ENCODE measurements at places on chromosomes 1 and 21.

GRCh38 chr1:164518692-164519332, 40.2 kb upstream of the PBX1 start:
- DNase-seq: no peak

DNA sequence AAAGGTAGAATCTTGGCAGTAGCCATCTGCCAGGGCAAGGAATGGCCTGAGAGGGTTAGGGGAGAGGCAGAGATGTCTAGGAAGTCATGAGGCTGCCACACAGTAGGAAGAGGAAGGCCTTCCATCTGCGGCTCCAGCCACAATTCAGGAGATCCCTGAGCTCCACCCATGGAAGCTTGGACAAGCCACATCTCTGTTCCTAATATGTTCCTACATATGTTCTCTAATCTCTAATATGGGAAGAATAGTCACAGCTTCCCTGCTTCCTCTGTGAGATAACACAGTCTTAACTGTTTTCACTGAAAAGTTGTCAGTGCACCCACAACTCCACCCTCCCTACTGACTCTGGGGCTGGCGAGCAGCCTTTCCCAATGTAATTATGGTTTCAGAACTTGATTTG, 109.5 kb downstream of the CDC7 start:
- no peak for DNase-seq

DNA sequence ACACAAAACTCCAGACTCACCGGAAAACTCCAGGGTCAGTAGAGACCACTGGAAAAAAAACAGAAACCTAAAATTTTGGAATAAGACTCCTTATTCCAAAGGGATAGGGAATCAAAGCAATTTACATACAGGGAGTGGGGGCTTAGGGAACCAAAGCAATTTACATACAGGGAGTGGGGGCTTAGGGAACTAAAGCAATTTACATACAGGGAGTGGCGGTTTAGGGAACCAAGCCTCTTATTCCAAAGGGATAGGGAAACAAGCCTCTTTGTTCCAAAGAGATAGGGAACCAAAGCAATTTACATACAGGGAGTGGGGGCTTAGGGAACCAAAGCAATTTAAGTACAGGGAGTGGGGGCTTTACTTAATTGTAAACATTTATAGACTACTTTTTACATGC, 28.4 kb upstream of the TTLL7 start:
- DNase-seq: no peak

DNA sequence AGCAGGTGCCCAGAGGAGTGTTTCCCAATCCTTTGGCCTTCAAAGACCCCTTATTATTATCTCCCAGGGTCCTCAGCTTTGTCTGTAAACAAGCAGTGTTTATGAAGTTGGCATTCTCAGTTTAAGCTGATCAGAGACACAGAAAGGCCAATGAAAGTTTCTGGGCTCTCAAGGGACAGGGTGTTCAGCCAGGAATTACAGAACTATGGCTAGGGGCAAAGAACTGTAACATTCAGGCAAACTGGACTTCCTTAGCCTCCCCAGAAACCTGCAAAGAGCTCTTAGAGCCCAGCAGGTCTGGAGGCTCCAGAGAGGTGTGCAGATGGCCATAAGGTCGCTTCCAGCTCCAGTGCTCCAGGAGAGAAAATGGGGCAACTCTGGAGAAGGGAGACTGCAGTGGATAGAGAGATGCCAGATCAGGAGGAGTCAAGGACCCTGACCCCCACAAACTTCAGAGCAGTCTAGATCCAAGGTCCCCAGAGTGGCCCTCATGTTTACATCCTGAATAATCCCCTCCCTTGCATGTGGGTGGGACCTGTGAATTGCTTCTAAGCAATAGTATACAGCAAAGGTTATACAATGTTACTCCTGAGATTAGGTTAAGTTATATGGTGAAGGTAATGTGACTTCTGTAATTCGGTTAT, 6.2 kb downstream of the ECHDC2 start:
- no peak for DNase-seq

DNA sequence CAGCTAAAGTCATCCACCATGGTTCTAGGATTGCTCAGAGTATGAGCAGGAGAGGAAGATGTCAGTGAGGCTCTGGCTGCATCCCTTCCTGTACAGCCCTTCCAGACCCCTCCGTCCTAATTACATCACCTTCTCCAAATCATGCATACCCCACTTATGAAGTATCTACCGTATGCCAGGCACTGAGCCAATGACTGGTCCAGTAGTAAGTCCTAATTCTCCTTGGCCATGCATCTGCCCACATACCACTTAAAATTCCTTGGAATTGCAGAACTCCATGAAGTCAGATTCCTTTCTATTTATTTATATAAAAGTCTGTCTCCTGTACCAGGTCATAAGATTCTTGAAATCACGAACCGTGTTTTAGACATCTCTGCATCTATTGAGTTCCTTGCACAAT, 106.1 kb downstream of the SEC16B start:
- DNase-seq: no peak

DNA sequence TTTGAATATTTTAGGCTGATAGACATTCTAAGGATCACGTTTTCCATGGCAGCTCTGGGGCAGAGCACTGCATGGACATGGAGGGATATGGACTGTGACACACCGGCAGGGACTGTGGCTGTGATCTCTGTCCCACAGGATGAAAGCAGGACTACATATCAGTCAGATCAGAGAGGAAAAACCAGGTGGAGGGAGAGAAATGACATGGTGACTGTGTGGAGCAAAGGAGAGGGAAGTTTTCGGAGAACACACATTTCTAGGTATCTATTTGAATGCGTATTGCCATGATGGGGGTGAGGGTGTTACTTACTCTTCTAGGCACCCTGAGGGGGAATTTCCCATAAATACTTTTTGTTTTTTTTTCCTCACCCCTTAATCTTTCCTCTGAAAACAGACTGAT, 3.2 kb upstream of the CD1C start:
- no peak for DNase-seq

GRCh38 chr1:234722904-234723720, 113.1 kb upstream of the IRF2BP2 start:
- DNase-seq: peak; percentile 85

DNA sequence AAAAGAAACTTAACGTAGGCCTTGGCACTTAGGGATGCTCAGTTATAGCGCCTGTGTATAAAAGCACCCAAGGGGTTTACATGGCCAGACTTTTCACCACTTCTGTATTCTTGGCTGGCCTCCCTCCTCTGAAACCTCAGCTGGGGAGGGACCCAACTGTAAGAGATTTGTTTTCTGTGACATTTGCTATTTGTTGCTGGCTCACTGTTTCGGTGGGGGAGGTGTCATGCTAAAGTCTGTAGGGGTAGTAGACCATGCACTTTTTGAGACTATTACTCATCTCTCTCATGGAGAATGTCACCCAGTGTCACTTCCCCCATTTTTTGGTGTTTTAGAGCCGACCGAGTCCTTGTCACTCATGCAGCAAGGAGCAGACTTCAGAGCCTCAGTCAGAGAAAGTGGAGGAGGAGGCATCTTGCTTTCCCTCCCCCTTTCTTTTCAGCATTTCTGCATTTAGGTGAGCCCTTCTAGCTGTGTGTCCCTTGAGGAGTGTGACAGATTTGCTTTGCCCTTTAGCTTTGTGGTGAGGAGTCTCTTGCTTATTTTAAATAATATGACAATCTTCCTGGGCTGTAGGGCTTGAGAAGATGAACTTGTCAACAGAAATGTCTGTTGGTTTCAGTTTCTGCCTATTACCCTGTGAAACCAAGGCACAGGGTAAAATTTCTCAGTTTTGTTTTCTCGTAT, 160.1 kb downstream of the FASLG start:
- peak; percentile 51 for DNase-seq

DNA sequence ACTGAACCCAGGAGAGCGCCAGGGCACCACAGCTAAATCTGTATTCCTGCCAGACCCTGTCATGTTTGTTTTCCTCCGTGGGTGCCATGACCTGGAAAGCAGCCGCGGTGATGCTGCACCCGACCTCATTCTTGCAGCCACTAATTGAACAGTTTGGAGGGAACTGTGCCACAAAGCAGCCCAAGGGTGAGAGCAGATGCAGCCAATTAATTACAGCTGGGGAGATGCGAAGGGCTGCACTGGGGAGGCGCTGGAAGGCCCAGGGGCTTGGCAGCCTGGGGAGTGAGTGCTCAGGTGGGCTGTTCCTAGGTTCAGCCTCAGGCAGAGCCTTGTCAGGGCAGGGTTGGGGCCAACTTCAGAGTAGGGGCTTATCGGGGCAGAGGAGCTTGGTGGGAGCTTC, 158.4 kb upstream of the CD34 start:
- no peak for DNase-seq

DNA sequence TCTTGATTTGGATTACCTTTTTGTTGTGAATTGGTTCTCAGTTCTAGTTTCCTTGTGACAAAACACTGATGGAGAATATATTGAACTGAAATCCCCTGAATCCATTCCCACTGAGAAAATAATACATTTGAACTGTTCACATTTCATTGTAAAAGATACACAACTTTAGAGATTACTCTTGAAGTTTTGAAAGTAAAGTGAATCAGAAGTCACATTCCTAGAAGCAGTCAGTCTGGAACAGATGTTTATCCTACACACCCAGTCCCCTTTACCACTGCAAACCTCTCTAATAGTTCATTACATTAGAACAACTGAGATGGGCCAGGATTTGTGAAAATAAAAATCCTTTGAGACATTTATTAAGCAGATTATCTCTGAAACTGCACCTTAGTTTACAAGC, 3.4 kb downstream of the RERE start:
- no peak for DNase-seq

GRCh38 chr1:168835791-168836190, 106.8 kb upstream of the DPT start:
- DNase-seq: no peak

DNA sequence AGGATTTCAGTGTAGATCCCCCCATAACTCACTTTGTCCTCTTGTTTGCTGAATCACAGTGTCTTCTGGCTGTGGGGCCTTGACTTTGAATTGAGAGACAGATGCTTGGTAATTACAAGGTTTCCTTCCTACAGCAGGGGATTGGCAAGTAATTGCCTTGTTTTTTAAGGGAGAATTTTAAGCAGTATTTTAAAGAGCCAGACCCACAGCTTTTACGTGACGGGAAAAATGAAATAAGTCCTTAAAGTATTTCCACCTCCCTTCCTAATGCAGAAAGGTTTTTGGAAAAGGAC, 41.0 kb downstream of the PGBD5 start:
- no peak for DNase-seq

GRCh38 chr1:39426346-39426745, 65.1 kb upstream of the BMP8A start:
- no peak for DNase-seq
